Bone marrow (tissue), 2 donors: ENCODE measurements at places on chromosomes 16 and 17.

GRCh38 chr16:50195276-50195675, 42.2 kb downstream of the TENT4B start:
- DNase-seq, result no peak

DNA sequence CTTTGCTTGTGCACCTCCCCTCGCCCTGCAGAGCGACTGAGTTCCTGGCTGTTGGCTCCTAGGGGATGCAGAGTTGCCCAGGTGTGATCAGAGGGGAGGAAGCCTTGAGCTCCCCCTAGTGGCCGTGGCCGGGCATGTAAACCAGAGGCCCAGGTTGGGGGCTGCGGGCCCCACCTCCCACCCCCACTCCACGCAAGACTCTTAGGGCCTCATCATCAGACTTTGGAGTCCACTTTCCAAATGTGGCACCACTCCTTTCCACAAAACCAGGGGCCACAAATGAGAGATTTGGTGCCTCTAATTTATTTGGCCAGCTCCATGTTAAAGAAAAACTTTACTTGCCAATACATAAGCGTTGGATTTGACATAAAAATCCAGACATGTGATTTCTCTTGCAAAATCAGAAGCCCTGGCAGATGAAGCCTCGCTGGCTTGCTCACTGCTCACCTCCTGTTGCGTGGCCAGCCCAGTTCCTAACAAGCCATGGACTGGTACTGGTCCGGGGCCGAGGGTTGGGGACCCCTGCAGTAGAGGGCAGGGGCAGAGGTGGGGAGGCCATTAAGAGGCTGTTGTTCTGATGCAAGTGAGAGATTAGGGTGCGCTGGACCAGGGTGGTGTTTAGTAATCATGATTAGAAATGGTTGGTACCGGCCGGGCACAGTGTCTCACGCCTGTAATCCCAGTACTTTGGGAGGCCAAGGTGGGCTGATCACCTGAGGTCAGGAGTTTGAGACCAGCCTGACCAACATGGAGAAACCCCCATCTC, 28.7 kb upstream of the GAS7 start:
- DNase-seq, result peak; percentile 48

DNA sequence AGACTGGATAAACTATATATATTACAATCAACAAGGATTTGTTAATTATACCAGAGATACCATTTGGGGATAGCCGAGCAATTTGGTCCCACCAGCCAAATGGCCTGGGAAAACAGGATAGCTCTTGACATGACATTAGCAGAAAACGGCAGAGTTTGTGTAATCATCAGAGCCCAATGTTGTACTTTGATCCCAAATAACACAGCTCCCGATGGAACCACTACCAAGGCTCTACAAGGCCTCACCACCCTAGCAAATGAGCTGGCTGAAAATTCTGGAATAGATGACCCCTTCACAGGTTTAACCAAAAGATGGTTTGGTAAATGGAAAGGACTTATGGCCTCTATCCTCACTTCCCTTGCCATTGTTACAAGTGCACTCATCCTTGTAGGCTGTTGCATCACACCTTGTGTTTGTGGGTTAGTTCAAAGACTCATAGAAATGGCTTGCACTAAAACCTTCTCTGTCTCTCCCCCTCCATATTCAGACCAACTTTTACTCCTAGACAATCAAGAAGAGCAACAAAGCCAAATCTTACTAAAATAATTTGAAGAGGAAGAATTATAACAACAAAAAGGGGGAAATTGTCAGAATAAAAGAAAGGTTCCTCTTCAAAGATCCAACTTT, 9.5 kb downstream of the TXNL4B start:
- DNase-seq, result no peak

DNA sequence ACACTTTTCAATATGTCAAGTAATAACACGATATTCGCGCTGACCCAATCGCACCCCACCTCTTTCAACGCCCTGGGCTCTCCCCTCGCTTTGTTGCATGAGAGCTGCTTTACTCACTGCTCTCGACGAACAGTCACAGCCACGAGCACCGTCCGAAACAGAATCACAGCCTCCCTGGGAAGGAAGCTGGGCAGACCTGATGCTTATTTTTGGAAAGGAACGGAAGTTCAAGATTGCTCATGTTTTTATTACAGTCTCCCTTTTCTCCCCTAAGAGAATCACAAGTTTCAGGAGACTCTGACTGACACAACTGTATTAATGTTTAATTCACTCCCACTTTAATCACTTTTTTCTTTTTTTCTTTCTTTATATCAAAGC, 67.8 kb downstream of the ANKRD11 start:
- peak; percentile 9 for DNase-seq

DNA sequence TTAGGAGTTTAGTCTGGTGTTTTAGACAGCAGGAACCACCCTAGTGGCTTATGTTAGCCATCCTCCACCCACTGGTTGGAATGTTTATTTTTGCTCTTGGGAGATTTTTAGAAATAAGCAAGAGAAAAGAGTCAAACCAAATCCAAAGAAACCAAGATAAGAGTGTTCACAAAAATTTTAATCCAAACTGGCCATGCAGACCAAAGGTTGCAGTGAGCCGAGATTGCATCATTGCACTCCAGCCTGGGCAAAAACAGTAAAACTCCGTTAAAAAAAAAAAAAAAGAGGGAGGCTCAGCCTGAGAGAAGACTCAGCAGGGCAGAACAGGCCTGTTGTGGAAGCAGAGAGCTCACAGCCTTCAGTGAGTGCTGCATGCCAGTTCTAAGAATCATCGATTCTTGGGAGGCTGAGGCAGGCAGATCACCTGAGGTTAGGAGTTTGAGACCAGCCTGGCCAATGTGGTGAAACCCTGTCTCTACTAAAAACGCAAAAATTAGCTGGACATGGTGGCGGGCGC, 12.2 kb upstream of the C16orf54 start:
- no peak for DNase-seq

DNA sequence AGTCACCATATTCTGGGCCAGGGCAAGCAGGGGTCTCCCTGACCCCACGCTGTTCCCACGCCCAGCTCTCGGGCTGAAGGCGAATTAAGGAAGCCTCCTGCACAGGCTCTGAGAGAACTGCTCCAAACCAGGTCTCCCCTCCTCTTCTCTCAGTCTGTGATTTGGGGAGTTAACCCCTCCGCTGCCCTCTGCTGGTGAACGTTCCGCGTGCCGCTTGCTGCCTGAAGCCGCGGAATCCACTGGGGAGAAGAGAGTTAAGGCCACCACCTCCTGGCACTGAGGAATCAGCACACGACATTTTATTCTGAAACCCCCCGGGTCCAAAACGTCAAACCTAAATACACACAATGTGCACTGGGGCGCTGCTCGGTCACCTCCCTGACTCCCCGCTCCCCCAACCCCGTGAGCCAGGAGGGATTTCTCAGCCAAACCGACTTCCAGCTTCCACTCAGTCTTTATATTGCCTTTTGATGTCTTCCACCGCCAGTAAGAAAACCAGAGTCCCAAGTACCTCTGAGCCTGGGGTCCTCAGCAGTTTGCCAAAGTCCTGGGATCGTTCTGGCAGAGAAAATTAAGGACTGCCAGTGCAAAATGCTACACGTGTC, 54.4 kb upstream of the RCVRN start:
- DNase-seq, result no peak

DNA sequence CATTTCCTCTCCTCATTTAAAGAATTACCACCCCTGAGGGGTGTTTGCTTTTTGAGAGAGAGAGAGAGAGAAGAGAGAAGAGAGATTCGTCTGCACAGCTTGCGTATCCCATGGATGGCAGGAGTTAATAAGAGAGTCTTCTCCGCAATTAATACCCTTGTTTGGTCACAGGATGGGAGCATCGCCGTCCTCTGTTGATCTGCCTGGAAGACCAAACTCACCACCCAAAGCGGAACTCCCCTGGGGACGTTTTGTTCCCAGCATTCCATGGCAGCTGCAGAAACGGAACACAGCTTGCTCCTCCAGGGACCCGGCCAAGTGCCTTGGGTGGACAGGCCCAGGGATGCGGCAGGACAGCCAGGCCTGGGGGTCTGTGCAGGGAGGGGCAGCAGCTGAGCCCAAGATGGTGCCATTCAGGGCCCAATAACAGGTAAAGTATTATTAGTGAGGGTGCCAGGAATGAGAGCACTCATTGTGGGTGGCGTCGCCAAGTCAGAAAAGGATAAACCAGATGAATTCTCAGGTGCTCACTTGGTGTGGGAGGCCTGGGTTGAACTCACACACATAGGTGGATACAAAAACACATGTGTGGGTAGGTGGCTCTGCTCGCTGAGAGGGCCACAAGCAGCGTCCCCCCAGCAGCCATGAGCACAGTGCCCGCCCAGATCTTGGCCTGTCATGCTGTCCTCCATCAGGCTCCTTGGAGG, 83.1 kb downstream of the NT5M start:
- DNase-seq, result no peak

DNA sequence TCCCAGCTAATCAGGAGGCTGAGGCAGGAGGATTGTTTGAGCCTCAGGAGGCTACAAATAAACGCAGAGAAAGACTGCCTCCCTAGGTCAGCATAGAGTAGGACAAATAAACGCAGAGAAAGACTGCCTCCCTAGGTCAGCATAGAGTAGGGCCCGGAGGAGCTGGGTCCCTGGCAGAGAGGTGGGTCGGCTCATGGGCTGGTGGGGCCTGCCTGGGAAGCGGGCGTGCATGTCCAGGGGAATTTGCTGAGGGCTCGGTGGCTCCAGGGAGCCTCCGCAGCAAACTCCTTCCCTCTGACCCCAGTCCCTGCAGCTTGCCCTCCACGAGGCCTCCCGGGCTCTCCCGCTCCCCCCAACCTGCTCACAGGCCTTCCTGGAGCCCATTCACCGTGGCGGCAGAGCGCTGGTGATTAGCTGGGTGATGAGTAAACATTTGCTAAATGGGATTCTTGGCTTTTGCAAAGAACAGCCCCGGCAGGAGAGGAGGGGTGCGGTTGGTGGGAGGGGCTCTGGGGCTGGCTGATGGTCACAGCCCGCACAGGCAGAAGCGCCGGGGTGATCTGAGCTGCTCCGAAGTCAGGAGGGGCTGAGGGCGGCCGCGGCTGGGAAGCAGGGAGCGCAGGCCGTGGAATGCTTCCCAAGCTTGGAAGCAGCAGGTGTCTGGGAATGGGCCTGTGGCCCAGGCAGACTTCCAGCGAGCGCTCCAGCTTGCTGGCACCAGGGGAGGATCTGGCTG, 93.1 kb downstream of the RTN4RL1 start:
- DNase-seq, result no peak

- no peak for DNase-seq
These were observed 192.2 kb upstream of the ZKSCAN2 start for GRCh38 chr16:25449802-25450201.

DNA sequence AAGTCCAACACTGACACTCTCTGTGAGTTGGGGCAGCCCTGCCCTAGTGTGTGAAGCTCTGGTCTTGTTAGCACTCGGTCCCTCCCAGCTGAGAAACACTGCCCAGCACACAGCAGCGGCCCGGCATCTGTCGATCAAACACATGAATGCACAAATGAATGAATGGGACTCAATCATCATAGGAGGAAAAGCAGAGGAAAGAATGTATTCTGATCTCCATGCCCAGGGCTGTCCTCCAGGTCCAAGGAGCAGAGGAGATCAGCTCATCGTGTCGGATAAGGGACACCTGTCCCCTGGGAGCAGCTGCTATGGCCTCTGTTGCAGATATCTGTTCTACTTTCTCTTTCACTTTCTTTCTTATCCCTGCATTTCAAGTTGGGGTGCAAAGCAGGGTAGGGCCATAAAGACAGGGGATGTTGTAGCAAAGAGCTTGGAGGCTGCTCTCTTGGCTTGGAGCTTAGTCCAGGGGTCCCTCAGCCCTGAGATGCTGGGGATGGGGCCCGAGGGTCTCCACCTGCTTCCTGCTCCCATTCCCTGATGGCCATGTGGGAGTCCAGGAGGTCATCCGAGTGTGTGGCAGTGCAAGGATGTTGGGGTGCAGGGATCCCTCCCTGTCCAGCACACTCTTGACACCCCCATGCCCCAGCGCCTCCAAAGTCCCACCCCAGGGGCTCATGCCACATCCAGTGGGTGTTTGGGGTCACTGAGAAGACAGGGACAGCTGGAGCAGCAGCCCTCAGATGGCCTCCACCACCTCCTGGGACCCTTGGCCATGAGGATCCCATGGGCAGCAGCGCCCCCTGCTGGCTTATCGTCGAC, 88.2 kb downstream of the IRF8 start:
- peak; percentile 24 for DNase-seq

DNA sequence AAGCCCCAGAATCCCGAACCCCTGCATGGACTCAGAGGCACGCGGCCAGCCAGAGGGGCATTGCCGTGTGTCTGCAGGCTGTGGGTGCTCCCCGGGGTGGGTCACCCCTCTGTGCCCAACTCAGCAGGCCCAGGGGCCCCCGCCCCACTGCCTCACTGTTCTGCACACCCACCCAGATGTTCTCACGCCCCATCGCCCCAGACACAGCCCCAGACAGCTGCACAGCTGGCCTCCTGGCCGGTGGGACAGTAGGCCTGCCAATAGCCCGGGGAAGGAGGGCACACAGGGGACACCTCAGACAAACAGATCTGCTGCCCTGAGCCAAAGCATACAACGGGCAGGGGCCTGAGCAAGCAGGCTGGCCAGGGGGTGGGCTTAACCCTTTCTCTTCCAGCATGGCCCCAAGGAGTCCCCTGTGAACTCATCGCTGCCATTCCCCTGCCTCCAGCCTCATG, 27.6 kb upstream of the NXPH3 start:
- DNase-seq, result no peak

- DNase-seq, result no peak
These were observed 1.9 kb downstream of the CLEC16A start for GRCh38 chr16:10946308-10946707.
